Kidney (tissue), 22 donors: ENCODE measurements at places on chromosomes 2 and 18.

DNA sequence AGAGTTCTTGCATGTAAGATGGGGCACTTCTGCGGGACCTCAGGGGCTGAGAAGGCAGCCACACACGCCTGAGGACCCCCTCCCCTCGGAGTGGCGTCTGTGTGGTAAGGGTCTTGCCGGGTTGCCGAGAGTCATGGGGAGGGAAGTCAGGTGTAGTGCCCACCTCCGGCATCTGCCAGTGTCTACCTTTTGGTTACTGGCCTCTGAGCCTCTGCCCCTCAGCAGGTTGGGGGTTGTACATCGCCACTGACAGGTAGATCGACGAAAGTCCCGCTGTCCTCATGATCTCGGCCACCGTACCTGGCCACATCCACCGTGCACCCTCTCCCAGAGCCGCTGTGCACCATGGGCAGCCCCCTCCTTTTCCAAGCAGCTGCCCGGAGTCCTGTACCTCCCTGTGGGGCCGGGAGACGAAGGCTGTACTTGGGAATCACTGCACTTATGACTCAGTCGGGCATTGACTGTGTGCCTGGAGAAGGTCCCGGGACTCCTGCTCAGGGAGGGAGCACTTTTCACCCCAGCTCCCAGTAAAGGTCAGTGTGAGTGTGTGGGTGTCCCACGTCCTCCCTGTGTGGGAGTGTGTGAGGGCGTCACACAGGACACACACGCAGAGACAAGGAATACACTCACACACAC, 332.4 kb upstream of the MYT1L start:
- no peak overlapping the region for H3K27ac ChIP-seq
- H3K4me1 ChIP-seq, result no peaks in the 10 kb centered on the region
- H3K27me3 ChIP-seq, result no peaks in the 10 kb centered on the region
- H3K4me3 ChIP-seq, result no peak overlapping the region

- H3K4me1 ChIP-seq, result no peaks in the 10 kb centered on the region
- H3K4me3 ChIP-seq, result no peak overlapping the region
- DNase-seq, result no peak
- H3K27me3 ChIP-seq, result no peaks in the 10 kb centered on the region
Observed at GRCh38 chr2:62297624-62298010, 101.7 kb downstream of the B3GNT2 start.

GRCh38 chr2:184555352-184555751, 43.0 kb upstream of the ZNF804A start:
- DNase-seq, result no peak
- H3K4me1 ChIP-seq, result no peaks in the 10 kb centered on the region
- H3K27ac ChIP-seq, result no peak overlapping the region
- H3K27me3 ChIP-seq, result no peaks in the 10 kb centered on the region
- no peaks in the 10 kb centered on the region for H3K36me3 ChIP-seq

GRCh38 chr2:202605174-202605573, 29.6 kb upstream of the FAM117B start:
- H3K27ac ChIP-seq, result no peak overlapping the region
- H3K36me3 ChIP-seq, result no peaks in the 10 kb centered on the region
- no peaks in the 10 kb centered on the region for H3K27me3 ChIP-seq
- no peak overlapping the region for H3K4me3 ChIP-seq

DNA sequence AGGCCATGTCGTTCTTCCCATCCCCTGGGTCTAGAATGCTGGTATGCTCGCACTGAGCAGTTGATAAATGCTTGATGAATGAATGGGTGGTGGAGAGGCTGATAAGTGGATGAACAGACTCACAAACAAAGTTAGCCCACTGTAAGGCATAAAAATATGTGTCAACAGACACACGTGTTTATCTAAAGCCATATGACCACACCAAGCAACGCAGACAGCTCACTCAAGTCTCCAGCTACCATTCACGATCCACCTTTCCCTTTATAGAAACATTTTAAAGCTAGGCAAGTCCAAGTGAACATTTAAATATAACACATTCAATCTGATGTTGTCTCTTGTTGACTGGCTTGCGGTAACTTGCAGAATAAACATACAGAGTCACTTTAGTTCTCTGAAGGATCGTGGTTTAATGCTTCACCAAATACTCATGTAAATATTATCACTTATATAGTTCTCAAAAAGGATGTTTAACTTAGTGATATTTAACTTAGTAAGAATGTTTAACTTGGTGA, 105.5 kb downstream of the NOL10 start:
- peaks cover 14% of the 10 kb centered on the region for H3K4me1 ChIP-seq
- no peak overlapping the region for H3K4me3 ChIP-seq
- H3K27ac ChIP-seq, result no peak overlapping the region
- H3K36me3 ChIP-seq, result peaks cover 2% of the 10 kb centered on the region
- no peaks in the 10 kb centered on the region for H3K27me3 ChIP-seq

DNA sequence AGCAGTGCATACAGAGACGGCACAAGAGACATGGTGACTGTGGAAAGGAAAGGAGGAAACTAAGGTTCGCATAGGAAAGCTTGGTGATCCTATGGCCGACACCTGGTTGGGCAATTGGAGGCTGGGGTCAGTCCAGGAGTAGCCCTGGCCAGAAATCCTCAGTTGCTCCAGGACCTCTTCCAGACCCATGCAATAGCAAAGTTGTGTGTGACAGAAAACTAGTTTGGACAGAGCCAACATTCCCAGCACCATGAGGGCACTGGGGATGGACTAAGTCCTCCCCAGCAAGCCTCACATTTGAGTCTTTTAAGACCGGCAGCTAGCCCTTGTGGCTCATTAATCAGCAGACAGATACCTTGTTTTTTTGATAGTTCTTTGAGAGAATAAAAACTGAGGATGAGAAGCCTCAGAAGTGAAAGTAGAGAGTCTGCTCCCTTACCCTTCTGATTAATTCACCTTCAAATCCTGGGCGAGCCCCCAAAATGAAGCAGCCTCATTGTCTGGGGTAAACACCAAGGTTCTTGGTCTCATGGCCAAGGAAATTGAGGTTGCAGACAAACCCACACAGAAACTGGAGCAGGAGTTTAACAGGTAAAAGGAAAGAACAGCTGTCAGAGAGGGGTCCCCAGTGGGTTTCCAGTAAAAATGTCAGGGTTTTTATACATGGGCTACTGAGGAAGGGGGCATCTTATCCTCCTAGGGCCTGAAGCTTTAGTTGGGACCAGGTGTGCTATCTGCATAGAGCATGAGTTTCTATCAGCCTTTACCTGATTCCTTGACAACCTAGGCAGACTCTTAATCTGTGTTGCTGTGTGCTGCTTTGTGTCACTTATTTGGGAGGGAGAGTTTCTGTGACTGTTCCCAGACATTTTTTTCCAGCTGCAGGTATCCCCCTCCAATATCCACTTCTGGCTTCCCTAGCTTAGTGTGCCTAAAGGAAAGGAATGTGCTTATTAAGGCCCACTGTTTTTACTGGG, 39.1 kb downstream of the STK17B start:
- H3K36me3 ChIP-seq, result no peaks in the 10 kb centered on the region
- H3K4me3 ChIP-seq, result no peak overlapping the region
- no peaks in the 10 kb centered on the region for H3K27me3 ChIP-seq
- no peaks in the 10 kb centered on the region for H3K4me1 ChIP-seq

- no peak overlapping the region for H3K27ac ChIP-seq
- H3K4me3 ChIP-seq, result no peak overlapping the region
Observed at GRCh38 chr2:41906338-41906725, 141.5 kb upstream of the PKDCC start.

- no peaks in the 10 kb centered on the region for H3K4me1 ChIP-seq
- peak; percentile 18 for DNase-seq
- H3K36me3 ChIP-seq, result no peaks in the 10 kb centered on the region
- no peak overlapping the region for H3K27ac ChIP-seq
- no peak overlapping the region for H3K4me3 ChIP-seq
- no peaks in the 10 kb centered on the region for H3K27me3 ChIP-seq
Observed at GRCh38 chr2:34107811-34108210, 508.7 kb upstream of the FAM98A start.

GRCh38 chr2:10151462-10151861, 28.9 kb downstream of the RRM2 start:
- no peak overlapping the region for H3K27ac ChIP-seq
- H3K4me3 ChIP-seq, result no peak overlapping the region
- H3K27me3 ChIP-seq, result no peaks in the 10 kb centered on the region
- DNase-seq, result no peak

GRCh38 chr18:49055754-49056172, 105.0 kb upstream of the SMAD7 start:
- no peaks in the 10 kb centered on the region for H3K4me1 ChIP-seq
- H3K27me3 ChIP-seq, result no peaks in the 10 kb centered on the region
- no peaks in the 10 kb centered on the region for H3K36me3 ChIP-seq
- H3K4me3 ChIP-seq, result no peak overlapping the region

GRCh38 chr18:79136742-79137141, 67.5 kb downstream of the ATP9B start:
- H3K4me1 ChIP-seq, result no peaks in the 10 kb centered on the region
- DNase-seq, result no peak
- no peak overlapping the region for H3K27ac ChIP-seq
- no peak overlapping the region for H3K4me3 ChIP-seq

GRCh38 chr2:190266314-190266713, 53.3 kb downstream of the HIBCH start:
- no peak for DNase-seq
- H3K27ac ChIP-seq, result no peak overlapping the region
- no peak overlapping the region for H3K4me3 ChIP-seq
- H3K36me3 ChIP-seq, result no peaks in the 10 kb centered on the region

GRCh38 chr18:49074505-49074904, 123.7 kb upstream of the SMAD7 start:
- no peaks in the 10 kb centered on the region for H3K27me3 ChIP-seq
- H3K36me3 ChIP-seq, result no peaks in the 10 kb centered on the region
- no peak overlapping the region for H3K4me3 ChIP-seq
- no peak for DNase-seq
- no peaks in the 10 kb centered on the region for H3K4me1 ChIP-seq
- H3K27ac ChIP-seq, result no peak overlapping the region

- no peaks in the 10 kb centered on the region for H3K36me3 ChIP-seq
- H3K27ac ChIP-seq, result no peak overlapping the region
- H3K4me1 ChIP-seq, result no peaks in the 10 kb centered on the region
- no peak overlapping the region for H3K4me3 ChIP-seq
- DNase-seq, result no peak
Observed at GRCh38 chr2:67374481-67374880, 22.7 kb upstream of the ETAA1 start.

GRCh38 chr18:35577045-35577848, 4.3 kb upstream of the GALNT1 start:
- peak; percentile 80 for DNase-seq
- H3K27ac ChIP-seq, result no peak overlapping the region
- no peaks in the 10 kb centered on the region for H3K27me3 ChIP-seq
- no peaks in the 10 kb centered on the region for H3K36me3 ChIP-seq
- no peak overlapping the region for H3K4me3 ChIP-seq

DNA sequence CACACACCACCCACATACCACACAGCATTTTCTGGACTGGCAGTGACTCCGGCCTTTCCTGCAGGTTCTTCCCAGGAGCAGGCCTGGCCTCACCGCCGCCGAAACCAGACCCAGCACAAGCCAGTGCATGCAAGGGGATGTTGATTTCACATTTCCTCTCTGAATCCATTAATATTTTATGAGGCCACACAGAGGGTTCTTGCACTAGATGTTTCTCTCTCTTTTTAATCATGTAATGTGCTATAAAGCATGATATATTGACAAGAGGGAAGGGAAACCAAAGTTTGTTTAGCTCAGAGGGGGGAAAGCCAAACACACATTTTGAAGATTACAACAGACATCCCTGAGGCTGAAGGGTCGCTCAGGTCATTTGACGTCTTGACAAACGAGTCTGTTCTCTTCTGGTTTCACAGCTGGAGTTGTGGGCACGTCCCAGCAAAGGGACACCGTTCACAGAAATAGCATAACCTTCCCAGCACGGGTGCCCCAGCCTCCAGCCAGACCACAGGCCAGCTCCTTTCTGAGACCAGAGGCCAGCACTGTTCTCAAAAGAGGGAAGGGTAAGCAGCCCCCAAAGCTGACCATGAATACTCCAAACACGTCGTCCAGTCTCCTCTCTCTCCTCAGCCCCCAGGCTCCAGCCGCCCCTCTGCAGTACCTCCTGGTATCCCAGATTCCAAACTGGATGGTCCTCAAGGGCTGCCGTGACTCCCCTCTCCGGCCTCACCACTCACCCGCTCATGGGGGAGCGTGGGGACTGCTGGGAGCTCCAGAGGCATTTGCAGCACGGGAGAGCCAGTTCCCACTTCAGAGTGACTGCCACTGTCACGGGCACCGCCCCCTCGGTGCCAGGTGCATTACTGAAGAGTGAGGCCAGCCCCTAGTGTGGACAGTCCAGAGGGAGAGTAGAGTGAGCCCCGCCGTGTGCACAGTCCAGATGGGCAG, 340.3 kb upstream of the SALL3 start:
- H3K36me3 ChIP-seq, result no peaks in the 10 kb centered on the region
- H3K27me3 ChIP-seq, result no peaks in the 10 kb centered on the region
- H3K27ac ChIP-seq, result no peak overlapping the region
- DNase-seq, result no peak
- H3K4me3 ChIP-seq, result no peak overlapping the region
- H3K4me1 ChIP-seq, result no peaks in the 10 kb centered on the region

DNA sequence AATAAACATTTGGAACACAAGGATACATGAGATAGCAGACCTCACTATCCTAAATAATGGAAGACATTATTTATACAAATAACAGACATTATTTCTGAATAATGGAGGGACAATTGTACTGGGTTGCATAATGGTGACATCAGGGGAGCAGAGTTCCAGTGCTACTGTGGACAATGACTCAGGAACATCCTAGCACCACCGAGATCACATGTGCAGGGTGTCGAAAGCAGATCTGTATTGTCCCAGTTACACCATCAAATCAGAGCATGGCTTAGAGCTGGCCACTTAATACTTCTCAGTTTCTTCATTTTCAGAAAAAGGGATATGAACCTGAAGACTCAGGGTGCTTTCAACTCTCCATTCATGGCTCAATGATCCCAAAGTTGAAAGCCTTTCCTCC, 249.1 kb upstream of the RBMS1 start:
- H3K27me3 ChIP-seq, result no peaks in the 10 kb centered on the region
- no peak for DNase-seq
- no peak overlapping the region for H3K4me3 ChIP-seq
- H3K4me1 ChIP-seq, result no peaks in the 10 kb centered on the region

DNA sequence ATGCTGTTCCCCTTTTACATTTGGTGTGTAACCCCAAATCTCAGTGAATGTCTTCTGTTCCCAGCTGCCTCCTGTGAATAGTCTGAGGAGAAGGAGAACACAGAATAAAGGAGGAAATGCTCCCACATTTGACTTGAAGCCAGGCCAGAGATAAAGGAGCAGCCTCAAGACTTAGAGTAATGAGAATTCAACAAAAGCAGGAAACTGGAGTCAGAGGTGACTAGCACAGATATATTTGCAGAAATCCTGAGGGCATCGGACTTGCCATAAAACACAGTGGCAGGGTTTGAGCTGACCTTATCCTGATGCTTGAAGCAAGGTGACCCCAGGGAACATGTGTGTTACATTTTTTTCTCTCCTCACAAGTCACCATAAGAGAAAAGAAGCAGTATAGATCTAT, 291.4 kb upstream of the RND3 start:
- peak; percentile 81 for DNase-seq
- no peaks in the 10 kb centered on the region for H3K27me3 ChIP-seq
- no peaks in the 10 kb centered on the region for H3K4me1 ChIP-seq
- no peak overlapping the region for H3K27ac ChIP-seq
- H3K4me3 ChIP-seq, result no peak overlapping the region
